ENCODE measurements at places on chromosomes 4 and X. TPM values are rescaled to one million over a fixed set of nuclear protein-coding genes. Genes with fewer than 3 reads are reported as not detected.

The NDST3 gene
- not detected for total RNA-seq

The METTL14 gene
- 70.2 TPM for total RNA-seq

The GLRA2 gene
- total RNA-seq, result not detected

The DMRTC1 gene
- total RNA-seq, result 0.71 TPM

The GPC4 gene
- total RNA-seq, result not detected

The TKTL2 gene
- total RNA-seq, result not detected

The CSAG3 gene
- total RNA-seq, result not detected

The PLXNB3 gene
- 0.50 TPM for total RNA-seq

The SMR3A gene
- not detected for total RNA-seq

The SYP gene
- total RNA-seq, result 0.44 TPM

The HGFAC gene
- total RNA-seq, result not detected

The FAM9B gene
- not detected for total RNA-seq

The CXCL11 gene
- not detected for total RNA-seq

The NALF2 gene
- not detected for total RNA-seq

The ADH4 gene
- total RNA-seq, result not detected

The CCDC149 gene
- not detected for total RNA-seq

The TMEM150C gene
- total RNA-seq, result not detected

The HAUS3 gene
- total RNA-seq, result 154 TPM

The ELK1 gene
- total RNA-seq, result 33.6 TPM

The HOPX gene
- total RNA-seq, result 13.1 TPM

The TFDP3 gene
- total RNA-seq, result not detected

The PARM1 gene
- not detected for total RNA-seq

The CAPN6 gene
- not detected for total RNA-seq

The CENPE gene
- total RNA-seq, result 3.1 TPM

The DDIT4L gene
- not detected for total RNA-seq

The SPACA5 gene
- total RNA-seq, result not detected

The FANCB gene
- 2.5 TPM for total RNA-seq

The MAGEB1 gene
- not detected for total RNA-seq

The CLCN4 gene
- total RNA-seq, result not detected

The CLIC2 gene
- total RNA-seq, result not detected

The CENPVL3 gene
- not detected for total RNA-seq

The SPIN4 gene
- total RNA-seq, result 1.3 TPM

The MAGEA1 gene
- total RNA-seq, result not detected

The PNCK gene
- total RNA-seq, result 0.44 TPM

The FGFR3 gene
- not detected for total RNA-seq

The S100P gene
- 1.5 TPM for total RNA-seq

The EDA2R gene
- not detected for total RNA-seq
